ENCODE measurements at places on chromosomes 6 and 20.

- no peak for DNase-seq
These were observed 448.8 kb downstream of the RNF144B start for GRCh38 chr6:18835976-18836375.

- DNase-seq, result no peak
These were observed 245.9 kb downstream of the DLL1 start for GRCh38 chr6:170044836-170045562.

- DNase-seq, result no peak
These were observed 19.9 kb downstream of the SRSF6 start for GRCh38 chr20:43477619-43478018.

DNA sequence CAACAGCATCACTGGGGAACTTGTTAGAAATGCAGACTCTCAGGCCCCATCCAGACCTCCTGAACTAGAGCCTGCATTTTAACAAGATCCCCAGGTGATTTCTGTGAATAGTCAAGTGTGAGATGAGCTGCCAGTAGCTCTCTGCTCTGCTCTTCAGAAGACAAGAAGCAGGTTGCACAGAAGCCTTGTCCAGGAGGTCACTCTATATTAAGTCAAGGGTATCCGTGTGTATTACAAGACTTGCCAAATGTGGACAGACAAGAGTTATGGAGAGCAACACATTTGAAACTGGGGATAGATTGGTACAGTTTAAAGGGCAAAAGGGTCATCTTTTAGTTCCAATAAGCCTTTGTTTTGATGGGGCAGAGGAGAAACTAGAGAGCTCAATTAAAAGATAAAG is 23.2 kb upstream of the RIN2 start:
- no peak for DNase-seq

DNA sequence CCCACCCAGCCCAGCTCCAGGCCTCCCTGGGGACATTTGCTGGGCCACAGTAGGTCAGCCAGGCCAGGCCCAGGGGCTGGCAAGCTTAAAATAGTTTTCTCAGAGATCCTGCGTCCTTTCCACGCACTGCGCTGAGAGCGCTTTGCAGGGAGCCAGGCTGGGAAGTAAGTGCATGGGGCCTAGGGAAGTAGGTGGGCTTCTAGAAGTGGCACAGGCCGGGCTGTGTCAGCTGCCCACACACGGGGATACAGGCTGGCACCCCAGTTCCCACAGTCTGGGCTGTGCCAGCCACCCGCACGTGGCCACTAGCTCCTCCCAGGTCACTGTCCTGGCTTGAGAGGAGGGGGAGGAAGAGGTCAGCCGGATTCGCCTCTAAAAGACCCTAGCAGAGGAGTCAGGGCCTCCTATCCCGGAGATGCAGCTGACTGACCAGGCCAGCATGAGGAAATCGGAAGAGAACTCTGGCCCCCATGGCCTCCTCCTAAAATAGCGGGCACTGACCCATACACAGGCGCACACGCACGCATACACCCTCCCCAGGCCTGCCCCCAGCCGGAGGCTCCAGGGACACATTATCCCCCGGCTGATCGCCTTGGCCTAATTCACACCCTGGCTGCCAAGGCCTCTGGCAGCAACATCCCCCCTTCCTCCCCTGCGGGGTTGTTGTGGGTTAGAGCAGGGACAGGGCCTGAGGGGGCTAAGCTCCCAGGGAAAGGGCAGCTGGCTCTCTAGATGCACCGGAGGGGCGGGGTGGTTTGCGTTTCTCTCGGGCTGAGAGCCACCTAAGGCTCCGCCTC is 5.4 kb downstream of the SLCO4A1 start:
- DNase-seq, result no peak

- DNase-seq, result peak; percentile 42
These were observed at the start of gene VGLL2 for GRCh38 chr6:117265410-117266256. VGLL2 (plus strand) TSS chr6:117265558; CDS start chr6:117265764, 206 bp downstream.

GRCh38 chr6:80165143-80165542 is 58.7 kb downstream of the BCKDHB start:
- peak; percentile 37 for DNase-seq

- peak; percentile 41 for DNase-seq
These were observed 41.3 kb upstream of the SNAP25 start for GRCh38 chr20:10177326-10177725.

GRCh38 chr6:149346078-149346477 is 28.6 kb downstream of the TAB2 start:
- DNase-seq, result no peak

DNA sequence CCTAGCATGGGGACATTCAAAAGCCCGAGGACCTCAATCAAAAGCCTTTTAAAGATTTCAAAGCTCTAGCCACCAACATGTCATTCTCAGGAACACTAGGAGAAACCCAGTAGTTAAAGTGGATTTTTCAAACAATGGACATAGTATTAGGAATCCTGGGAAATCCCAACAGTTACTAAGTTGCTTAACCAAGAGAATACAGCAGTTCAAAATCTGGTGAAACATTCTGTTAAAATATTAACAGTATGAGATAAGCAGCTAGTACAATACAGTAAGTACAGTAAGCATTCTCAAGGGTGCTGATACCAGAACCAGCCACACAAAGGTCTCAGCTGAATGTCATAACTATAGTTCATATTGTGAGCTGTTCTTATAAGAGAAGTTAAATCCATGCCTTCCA is 68.6 kb downstream of the CDK19 start:
- DNase-seq, result no peak

DNA sequence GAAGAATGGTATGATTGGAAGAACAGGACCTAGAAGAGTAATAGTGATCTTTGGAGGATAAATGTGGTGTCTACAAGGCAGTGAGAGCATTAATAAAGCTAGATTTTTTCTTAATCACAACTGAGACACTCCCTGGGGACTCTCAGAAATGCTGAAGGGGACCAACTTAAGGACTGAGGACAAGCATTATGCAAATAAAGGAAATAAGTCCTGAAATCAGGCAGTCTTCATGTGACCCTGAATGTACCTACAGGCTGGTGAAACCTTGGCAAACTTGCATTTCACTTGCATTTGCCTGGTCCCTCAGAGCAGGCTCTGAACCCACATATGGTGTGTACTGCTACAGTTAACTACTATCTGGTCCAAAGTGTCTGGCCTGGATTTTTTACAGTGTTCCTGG is 19.3 kb upstream of the TTK start:
- no peak for DNase-seq

DNA sequence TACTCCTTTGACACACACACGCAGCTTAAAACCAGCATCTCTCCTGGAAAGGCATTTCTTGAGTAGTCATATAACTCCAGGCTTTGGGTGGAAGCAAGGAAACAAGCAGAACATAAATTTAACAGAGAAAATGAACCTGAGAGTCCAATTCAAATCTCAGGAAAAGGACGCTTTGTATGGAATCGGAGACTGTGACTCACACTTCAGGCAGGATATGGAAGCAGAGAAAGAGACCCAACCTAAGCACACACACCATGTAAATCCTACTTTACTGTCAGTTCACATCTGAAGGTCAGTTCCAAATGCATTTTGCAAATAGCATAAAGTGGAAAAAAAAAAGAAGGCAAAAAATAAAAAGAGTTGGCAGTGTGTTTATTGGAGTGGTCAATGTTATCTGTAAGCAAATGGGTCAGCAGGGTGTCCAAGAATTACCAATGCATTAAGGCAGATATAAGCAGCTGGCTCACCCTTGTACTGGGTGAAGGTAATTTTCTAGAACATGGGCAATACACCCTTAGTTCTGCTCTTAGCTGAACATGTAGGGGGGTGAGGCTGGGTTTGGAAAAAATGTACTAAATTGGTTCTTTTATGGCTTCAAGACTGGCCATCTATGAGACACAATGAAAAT is 283.7 kb upstream of the NT5E start:
- no peak for DNase-seq

DNA sequence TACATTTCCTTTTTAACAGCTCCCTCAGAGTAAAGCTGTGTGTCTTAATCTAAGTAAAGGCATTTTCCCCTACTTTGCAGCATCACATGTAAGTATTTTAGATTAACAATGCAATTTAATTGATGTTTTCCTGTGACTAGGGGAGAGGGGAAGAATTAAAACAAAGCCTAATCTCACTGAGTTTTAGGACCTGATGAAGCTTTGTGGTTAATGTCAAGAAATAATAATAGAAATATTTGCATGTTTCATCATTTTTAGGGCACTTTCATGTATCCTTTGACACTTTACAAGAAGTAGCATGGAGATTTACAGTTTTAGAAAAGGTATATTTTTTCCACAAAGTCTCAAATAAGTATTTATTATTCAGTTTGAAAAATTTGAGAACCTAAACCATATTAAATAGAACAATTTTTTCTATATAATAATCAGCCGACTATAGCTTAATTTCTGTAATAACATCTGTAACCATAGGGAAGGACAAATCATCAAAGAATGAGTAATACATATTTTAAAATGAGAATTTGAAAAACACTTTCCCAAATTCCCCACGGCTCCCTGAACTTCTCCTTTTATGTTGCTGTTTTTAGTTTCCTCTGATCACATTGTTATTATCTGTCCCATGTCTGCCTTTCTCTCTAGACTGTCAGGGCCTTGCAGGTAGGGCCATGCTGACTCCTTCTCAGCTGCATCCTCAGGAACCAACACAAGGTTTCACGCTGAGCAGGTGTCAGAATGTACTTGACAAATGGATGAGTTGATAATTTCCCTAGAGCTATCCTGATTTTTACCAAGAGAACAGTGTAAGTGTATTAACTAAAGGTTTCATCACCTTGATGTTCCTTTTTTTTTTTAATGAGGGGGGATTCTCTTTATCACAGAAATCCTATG is 338.1 kb downstream of the SYNE1 start:
- DNase-seq, result no peak

GRCh38 chr6:29553268-29554057 is 6.1 kb downstream of the UBD start:
- peak; percentile 29 for DNase-seq

- DNase-seq, result no peak
These were observed 98.1 kb upstream of the PTPN1 start for GRCh38 chr20:50412069-50412468.

GRCh38 chr6:142705054-142705453 is 239.9 kb downstream of the HIVEP2 start:
- no peak for DNase-seq

- DNase-seq, result peak; percentile 5
These were observed 1.2 kb upstream of the DYNLRB1 start for GRCh38 chr20:34514897-34515483.

DNA sequence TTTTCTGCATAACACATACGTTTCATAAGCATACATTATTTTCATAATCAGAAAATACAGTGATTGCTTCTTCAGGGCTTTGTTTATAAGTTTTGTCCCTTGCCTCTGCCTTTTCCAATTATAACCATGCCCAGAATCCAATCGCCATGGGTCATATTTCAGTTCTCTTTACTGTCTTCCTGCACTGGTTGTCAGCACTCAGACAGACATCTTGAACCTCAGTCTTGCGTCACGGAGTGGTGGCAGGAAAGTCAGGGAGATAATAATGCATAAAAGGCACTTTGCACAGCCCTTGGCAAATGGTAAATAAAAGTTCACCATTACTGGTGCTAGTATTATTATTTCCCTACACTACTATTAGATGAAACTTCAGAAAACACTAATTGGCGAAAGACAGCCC is 7.2 kb downstream of the KIF16B start:
- DNase-seq, result no peak

DNA sequence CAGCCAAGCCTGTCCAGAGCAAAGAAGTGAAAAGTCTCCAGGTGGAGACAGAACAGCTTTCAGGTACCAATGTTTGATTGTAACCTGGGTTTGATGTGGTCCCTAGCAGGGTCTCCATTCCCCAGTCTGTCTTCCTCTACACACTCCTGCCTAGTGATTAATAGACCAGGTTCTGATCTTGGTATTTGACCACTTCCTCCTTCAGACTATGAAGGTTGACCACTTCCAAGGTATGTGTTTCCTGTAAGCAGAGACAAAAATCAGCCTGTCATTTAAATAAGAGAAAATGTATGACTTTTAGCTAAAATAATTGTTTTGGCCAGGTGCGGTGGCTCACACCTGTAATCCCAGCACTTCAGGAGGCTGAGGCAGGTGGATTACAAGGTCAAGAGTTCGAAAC is 41.8 kb upstream of the TOP1 start:
- no peak for DNase-seq

GRCh38 chr6:148392671-148393070 is 50.0 kb downstream of the SASH1 start:
- DNase-seq, result peak; percentile 36

GRCh38 chr6:31468311-31468710 is 29.6 kb upstream of the MICB start:
- DNase-seq, result no peak

DNA sequence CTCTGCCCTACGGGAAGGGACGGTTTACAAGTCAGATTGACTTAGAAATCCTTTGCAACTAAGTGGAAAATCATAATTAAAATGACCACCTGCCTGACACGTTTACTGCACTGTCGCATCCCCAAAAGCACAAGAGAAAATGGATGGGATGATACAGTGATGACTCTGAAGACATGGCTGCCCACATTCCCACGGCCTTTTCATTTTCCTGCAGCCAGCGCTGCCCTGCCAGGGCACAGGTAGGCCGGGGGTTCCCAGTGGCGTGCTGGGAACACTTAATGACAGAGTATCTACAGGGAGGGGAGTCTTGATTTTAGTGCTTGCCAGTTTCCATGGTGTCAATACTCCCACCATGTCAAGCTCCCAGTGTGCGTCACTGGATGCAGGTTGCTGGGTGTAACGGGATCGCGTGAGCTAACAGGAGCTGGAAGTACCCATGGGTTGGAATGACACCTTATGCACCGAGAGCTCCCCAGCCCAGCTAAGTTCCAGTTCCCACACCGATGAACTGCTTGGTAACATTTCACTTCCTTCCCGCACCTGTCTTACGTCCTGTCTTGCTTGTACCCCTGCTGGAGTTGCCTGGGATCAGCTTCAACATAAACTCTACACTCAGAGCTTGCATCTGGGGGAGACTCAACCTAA is 129.0 kb downstream of the ANKRD60 start:
- DNase-seq, result no peak

DNA sequence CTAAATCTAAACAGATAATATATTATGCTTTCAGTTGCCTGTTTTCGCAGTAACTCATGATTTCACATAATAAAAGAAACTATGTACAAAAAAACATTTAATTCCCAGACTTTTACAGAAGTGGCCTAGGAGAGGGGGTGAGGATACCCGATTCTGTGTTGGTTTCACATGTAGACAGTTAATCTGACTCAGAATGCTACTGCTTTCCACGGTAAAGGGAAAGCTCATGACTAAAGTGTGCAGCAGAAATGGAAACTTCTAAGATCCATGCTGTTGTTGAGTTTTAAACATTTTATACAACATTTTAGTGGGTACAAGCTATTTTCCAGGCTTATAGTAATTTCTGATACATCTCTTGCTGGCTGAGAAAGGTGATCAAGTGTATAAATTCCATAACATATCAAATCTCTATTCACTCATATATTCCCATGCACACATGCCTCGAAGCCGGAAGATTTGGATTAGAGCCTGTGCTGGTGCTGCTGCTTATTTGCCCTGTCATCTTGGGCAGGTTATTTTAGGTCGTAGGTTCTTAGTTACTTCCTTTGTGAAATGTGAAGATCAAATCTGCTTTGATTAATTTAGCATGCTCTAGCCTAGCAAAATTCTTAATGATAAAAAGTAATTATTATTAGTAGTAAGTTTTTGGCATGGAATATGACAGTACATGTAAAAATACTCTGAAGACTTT is 896.7 kb upstream of the MAP3K7 start:
- DNase-seq, result no peak

GRCh38 chr20:55667955-55668354 is 337.4 kb downstream of the CBLN4 start:
- DNase-seq, result no peak

All from fibroblast of skin of abdomen (primary cell).